HFF-Myc (cell line): ENCODE measurements at places on chromosomes 3 and 15.

DNA sequence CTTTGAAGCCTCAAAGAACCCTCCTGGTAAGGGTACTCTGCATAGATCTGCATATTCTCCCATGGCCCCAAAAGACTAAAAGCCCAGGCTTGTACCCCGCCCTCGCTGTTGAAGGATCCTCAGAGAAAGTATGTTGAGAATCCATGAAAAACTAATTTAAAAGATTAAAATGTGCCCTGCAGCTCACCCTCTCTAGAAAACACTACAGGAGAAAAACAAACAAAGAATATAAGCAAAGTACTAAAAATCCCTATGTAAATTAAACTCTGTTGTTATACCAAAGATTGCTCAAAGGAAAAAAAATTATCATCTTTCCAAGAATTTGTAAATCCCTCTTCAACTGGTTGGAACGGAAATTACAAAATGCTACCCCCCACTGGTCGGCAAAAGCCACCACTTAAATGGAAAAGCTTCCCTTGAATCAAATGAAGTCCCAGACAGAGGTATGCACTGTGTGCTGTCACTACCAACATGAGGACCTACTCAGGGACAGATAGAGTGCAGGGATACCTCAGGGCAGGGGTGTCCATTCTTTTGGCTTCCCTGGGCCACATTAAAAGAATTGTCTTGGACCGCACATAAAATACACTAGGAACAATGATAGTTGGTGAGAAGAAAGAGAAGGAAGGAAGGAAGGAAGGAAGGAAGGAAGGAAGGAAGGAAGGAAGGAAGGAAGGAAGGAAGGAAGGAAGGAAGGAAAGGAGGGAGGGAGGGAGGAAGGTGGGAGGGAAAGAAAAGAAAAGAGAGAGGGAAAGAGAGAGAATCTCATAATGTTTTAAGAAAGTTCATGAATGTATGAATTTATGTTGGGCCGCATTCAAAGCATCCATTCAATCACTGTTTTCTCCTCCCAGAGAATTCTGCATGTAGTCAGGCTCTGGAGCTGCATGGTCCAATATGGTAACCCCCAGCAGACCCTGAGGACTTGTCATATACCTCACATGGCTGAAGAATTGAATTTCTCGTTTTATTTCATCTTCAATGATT is 88.1 kb downstream of the MAGI1 start:
- DNase-seq: no peak

GRCh38 chr3:25041871-25042584 is 386.0 kb upstream of the RARB start:
- no peak for DNase-seq

DNA sequence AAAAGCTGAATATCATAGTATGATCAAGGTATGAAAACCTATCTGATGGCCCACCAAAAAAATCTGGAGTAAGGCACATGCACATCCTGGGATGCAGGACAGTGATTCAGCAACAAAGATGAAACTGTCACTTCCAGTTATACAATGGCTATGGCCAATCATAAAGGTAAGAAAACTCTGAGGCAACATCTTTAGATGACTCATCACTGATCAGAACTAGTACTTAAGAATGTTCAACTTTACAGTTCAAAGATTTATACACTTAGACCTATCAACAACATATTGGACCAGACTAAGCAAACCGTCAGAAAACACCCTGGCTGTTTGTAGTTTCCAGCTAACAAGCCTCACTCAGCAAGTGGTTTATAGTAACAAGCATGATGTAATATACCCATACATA is 21.3 kb upstream of the PLCH1 start:
- DNase-seq: no peak

DNA sequence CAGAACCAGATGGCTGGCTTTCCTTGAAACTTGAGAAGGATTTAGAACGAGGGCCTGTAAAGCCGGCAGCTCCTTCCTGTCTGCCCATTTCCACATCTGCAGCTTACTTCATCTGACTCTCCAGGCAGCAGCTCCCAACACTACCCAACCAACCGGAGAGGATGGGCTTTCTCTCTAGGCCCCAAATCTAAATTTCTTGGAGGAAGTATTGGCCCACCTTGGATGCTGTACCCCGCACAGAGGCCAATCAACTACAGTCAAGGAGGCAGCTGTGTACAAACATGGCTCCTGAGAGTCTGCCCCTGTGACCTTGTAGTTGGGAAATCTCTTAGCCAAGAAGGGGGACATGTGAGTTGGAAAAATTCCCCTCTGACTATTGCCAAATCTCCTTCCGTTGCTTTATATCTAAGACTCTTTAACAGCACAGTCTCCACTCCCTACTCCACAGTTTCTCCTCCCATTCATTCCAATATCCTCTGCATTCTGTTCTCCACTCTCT is 8.0 kb upstream of the ACAP2 start:
- DNase-seq: peak; percentile 72

- DNase-seq: no peak
These were observed 104.3 kb upstream of the RASGRP1 start for GRCh38 chr15:38668898-38669391.

DNA sequence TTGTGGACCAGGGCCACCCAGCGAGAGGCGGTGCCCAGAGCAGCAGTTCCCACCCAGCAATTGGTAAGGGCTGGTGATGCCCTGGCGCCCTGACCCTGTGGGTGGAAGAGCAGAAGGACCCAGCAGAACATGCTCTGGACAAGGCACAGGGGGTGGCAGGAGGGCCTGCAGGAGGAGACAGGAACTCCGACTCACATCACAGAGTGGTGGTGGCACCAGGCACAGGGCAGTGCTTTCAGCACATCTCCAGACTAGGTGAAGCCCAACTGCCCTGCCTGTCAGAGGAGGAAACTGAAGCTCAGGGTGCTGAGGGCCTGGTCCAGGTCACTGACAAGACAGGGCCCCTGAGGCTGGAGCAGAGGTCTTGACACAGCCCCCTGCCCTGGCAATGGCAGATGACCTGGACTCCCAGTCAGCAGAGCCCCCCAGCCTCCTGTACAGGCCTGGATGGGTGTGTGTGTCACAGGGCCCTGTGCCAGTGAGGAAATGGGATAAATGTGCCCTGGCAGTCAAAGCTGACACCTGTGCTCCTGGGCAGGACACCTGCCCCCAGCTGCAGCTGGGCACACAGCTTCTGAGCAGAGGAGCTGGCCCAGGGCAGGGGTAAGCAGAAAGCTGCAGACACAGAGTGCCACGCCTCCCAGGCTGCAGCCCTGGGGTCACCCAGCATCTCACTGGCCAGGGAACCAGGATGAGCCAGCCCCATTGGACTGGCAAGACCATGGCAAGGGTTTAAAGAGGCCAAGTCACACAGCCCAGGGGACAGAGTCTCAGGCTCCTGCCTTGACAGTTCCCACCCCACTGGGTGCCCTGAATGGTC is 11.4 kb downstream of the KLF15 start:
- DNase-seq: no peak

GRCh38 chr3:117844676-117845075 is 1135.1 kb downstream of the TUSC7 start:
- no peak for DNase-seq

DNA sequence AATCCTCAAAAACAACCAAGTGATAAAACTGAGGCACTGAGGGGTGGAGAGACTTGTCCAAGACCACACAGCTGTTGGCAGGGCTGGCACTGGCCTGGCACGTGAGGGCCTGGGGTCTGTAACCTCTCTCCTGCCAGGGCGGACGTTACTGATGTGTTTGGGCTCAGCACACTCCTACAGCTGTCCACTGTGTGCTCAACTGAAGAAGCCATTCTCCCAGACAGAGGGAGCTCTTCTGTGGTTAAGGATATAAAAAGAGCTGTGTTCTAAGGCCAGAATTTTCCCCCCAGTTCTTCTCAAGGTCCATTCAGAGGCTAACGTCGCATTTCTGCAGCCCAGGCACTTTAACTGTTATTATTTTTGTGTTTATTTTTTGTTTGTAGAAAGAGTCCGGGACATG is 429.0 kb upstream of the ATP11B start:
- no peak for DNase-seq

DNA sequence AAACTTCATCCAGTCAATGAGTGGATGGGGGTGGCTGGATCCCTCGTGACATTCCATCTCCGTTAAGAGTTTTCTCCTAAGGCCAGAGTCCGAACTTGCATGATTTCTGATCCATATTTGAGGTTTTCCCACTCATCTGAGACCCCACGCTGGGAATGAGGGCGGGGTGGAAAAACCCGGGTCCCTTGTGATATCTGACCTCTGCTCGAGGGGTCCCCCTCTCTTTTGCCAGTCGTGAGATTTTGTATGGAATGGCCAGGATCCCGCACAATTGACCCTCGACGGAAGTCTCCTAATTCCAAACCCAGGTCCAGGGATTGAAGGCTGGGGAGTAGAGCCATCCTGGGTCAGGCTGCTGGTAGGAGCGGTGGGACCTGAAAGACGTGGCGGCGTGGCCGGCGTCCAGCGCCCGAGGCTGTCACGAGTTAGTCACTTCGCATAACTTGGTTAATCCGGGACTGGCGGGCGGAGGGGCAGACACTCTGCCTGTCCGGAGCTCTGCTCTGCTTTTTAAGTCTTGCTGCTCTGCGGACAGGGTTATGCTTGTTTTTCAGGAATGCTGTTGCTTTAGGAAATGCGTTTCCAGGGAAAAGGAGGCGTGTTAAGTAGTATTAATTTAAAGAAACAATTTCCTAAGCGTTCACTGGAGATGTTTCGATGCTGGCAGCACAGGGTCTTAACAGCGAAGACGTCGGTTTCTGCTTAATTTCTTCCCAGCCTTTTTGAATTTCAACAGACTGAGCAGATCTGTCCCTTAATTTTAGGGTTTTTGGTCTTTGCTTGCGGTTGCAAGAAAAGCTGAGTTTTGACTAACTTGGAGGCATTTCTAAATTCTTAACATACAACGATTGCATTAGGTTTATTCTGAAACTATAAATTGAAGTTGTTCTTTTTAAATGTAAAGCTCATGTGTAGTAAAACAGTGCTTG is 69.7 kb upstream of the LRRFIP2 start:
- no peak for DNase-seq

- no peak for DNase-seq
These were observed 275.2 kb downstream of the EPHA6 start for GRCh38 chr3:97089621-97090020.

- no peak for DNase-seq
These were observed 67.0 kb downstream of the SETD2 start for GRCh38 chr3:47096959-47097358.

DNA sequence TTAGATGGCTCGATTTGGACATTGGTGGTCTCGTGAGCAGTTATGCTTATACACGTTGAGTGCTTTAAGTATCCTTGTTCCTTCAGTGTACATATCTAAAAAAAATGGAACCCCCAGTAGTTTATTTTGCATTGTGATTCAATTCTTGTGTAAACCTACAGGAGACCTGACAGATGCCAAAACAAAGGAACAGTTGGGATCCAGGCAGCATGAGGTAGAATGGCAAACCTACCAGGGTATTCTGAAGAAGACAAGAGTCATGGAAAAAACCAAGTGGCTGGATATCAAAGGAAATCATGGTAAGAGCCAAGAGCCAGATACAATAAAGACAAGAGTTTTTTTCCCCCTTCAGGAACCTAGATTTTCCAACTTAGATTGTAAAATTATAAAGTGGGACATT is 2.0 kb downstream of the TMEM62 start:
- DNase-seq: no peak

DNA sequence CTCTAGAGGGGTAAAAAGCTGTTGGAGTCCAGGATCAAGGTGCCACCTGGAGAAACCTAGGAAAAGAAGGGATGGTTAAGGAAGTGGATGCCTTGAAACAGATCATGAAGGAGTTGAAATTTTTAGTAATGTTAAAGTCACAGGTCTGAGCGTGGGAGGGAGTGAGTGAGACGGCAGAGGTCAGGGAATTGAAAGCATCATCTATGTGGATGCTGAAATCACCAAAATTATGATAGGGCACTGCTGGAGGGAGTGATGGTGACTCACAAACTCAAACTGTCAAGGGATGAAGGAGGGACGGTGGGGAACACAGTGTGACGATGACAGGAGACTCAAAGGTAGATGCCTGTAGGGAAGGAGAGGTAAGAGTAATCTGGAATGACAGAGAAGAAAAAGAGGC is 205.7 kb downstream of the OSBPL10 start:
- DNase-seq: no peak
